CD4-positive, alpha-beta T cell treated with Interleukin-12 subunit alpha and Interleukin-12 subunit beta, for 1 hour (primary cell): ENCODE measurements at places on chromosomes 12 and 14.

GRCh38 chr12:112025808-112026375 lies 12.7 kb downstream of the ERP29 start:
- no peak for DNase-seq

DNA sequence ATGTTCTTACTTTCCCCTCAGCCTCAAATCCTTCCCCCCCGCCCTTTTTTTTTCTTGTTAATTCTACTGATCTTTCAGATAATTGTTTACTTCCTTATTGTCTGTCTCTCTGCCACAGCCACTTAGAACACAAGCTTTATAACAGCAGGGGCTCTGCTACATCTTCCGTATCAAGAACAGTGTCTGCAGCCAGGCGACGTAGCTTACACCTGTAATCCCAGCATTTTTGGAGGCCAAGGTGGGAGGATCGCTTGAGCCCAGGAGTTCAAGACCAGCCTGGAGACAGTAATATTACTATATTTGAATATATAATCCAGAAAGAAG lies 5.4 kb downstream of the SOS2 start:
- DNase-seq, result no peak

DNA sequence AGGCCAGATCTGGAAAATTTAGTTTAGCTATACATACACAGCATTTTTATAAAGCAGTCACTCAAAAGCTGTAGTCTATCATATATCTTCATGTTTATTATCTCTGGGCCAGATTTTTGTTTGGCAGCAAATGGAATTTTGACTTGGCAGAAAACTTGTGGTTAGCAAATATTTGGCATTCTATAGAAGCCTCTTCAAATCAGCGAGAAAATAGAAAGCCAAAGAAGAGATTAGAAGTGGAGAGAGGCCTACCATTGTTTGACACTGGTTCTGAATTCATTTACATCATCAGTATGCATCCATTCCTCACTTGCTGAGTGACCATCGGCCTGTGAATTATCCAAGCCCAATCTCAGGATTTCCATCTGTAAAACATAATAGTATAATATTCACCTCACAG lies 1077.6 kb downstream of the GALC start:
- DNase-seq, result no peak

DNA sequence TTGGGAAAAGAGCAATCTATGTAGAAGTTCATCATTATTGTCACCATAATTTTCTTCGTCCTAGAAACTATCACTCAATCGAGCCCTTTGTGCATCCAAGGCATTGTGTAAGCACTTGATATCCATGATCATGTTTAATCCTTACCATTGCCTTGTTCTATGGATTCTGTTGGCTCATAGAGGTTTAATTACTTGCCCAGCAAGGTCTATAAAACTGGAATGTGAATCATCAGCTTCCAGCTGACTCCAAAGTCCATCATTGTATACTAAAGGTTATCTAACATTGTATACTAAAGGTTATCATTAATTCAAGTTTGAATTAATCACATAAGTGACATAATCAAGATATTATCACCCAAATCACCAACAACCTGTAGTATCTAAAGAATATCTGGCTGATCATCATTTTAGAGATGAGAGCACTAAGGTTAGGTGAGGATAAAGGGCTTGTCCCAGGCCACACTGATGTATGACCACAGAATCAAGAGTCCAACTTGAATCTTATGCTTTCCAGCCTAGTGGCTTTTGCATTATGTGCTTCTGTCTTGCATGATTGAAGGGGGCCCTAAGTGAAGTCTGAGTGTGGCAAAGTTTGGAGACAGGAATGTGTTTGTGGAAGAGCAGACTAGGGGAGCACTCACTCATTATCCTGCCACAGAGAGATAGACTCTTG lies 188.1 kb downstream of the ANO4 start:
- DNase-seq, result no peak

- DNase-seq, result no peak
These were observed 45.2 kb downstream of the GRIP1 start for GRCh38 chr12:66633676-66634075.

DNA sequence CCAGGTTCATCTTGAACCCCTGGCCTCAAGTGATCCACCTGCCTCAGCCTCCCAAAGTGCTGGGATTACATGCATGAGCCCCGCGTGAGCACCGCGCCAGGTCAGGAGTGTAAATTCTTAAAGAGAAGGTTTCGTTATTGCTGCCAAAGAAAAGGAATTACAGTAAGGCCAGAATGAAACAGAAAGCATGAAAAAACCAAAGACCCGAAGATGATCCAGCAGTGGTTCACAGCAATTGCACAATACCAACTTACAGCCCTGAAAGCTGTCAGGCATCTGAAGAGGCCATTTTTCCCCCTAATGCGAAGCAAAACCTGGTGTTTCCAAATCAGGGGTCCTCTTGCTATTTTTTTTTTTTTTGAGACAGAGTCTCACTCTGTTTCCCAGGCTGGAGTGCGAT lies 10.3 kb downstream of the RBM23 start:
- DNase-seq, result no peak

DNA sequence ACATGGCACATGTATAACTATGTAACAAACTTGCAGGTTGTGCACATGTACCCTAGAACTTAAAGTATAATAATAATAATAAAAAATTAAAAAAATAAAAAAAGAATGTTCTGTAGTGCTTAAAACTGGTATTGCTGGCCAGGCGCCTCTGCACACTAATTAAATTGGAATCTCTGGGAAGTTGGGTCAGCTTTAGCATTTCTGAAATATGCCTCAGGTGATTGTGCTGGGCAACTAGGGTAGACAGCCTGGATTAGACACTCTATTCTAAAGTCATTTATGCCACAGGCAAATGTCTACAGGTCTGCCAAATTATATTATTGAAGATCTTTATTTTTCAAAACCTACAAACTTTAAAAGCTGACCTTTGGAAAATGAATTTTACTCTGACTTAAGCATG lies 55.3 kb downstream of the PPM1H start:
- DNase-seq, result no peak

GRCh38 chr14:51028851-51029754 lies 65.8 kb downstream of the TRIM9 start:
- DNase-seq, result no peak

GRCh38 chr12:42284157-42284556 lies 41.7 kb downstream of the ZCRB1 start:
- DNase-seq, result no peak

DNA sequence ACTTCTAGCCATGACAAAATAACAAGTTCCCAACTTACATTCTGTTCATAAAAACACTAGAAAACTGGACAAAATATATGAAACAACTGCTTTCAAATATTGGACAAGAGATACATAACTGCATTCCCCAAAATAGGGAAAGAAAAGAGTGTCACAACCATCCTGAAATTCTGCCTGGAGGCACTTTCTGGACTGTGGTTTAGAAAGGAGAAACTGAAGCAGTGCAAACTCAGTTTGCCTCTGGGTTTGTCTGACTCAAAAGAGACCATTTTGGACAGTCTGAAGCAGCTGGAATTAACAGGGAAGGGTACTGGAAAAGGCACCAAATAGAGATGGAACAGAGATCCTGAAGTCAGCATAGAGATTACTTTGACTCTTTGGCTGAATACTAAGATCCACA lies 11.3 kb upstream of the SYT1 start:
- no peak for DNase-seq

DNA sequence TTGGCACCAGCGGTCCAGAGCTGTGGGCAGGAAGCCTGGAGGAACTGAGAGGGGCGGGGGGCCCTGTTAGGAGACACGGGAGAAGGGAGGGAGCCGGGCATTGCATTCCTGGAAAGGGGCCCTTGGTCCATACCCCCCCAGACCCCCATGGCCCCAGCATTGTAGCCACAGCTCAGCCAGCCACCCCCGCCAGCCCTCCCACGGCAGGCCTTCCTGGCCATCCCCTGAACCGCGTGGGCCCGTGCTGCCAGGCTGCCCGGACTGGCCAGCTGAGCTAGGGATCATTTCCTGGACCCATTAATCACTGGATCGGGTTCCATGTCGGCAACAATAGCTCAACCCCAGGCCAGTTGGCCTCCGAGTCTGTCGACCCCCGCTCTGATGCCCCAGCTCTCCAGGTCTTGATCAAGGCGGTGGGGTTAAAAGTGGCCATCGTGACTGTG lies 39.8 kb upstream of the DIO3 start:
- no peak for DNase-seq

GRCh38 chr12:26247873-26248272 lies 52.5 kb downstream of the SSPN start:
- no peak for DNase-seq

DNA sequence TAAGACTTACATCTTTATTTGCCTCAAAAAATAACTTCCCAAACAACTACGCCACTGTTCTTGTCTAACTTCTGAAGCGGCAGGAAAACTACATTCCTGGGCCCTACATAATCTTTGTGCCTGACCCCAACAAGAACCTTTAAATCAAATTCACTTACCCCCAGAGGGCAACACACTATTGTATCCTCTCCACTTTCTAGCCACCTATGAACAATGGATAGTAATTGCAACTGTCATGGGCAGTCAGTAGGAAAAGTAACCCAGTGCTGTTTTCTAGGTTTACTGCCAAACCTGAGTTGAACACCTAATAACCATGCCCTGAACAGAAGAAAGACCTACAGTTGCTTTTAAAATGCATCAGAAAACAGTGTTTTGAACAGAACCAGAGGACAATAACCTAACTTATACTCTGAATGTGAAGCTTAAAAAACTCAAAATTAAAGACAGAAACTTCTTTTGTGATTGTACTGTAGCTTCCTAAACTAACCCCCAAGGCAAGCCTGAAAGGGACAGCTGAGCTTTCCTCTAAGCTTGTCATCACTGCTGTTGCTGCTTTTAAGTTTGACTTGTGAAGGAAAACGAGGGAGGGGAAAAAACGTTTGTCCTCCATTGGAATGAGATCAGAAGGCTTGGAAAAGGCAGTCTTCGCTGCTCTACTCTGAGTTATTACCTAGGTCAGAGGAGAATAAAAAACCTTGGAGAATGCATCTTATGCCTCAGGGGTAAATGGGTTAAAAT lies 195.7 kb downstream of the SOX5 start:
- no peak for DNase-seq

- DNase-seq, result no peak
These were observed 2.2 kb downstream of the SERPINA9 start for GRCh38 chr14:94473666-94474410.

GRCh38 chr14:31291210-31291609 lies 83.6 kb upstream of the HECTD1 start:
- DNase-seq, result no peak

GRCh38 chr14:55277972-55278740 lies 6.9 kb downstream of the FBXO34 start:
- DNase-seq, result no peak

GRCh38 chr14:74619672-74620131 lies 7.7 kb upstream of the LTBP2 start:
- DNase-seq, result no peak

GRCh38 chr12:20599757-20600156 lies 95.4 kb upstream of the SLCO1C1 start:
- DNase-seq, result no peak

GRCh38 chr14:104383996-104384775 lies 195.4 kb upstream of the C14orf180 start:
- no peak for DNase-seq

DNA sequence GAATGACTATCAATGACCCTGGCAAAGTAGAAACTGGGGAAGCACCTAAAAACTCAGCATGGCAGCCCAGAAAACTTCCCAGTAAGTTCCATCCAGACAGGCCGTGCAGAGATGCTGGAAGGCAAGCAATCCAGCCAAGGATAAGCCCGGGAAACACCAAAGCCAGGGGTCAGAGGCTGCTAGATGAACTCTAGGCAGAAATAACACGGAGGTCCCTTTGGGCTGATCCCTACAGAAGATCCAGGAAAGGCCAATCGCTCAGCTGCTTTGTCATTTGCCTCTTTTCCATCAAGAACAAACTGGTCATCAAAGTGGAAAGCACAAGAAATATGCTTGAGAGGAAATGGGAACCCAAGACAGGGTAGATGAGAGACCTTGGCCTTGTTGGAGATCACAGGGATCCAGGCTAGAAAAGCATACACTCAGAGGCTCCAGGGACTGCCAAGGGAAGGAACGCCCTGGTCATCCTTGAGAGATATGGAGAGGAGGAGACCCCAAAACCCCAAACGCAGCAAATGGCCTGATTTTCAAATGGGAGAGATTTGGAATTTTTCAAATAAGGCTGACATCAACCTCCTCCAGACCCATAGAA lies 6.5 kb downstream of the KRT79 start:
- DNase-seq, result no peak

DNA sequence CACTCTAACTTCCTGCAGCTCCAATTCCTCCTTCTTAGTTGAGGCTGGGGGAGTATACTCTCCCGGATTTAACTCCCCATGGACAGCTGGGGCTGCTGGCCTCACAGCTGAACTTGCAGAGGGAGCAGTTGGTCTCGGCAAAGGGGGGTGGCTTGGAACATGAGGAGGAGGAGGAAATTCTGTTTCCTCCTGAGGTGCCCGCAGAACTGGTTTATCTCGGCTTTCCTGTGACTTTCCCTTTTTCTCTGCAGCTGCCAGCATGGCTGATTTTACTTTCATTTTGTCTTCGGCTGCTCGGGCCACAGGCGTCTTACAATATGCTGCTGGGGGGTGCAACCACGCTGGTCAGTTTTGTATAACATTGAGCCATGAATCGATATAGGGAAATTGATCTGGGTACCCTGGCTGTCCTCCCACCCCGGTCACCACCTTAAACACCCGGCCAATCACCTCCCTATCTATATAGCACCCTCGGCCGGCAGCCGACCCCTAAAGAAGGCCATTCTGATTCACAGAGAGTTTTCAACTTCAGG lies 1317.6 kb downstream of the TMEM121 start:
- DNase-seq, result peak; percentile 38

DNA sequence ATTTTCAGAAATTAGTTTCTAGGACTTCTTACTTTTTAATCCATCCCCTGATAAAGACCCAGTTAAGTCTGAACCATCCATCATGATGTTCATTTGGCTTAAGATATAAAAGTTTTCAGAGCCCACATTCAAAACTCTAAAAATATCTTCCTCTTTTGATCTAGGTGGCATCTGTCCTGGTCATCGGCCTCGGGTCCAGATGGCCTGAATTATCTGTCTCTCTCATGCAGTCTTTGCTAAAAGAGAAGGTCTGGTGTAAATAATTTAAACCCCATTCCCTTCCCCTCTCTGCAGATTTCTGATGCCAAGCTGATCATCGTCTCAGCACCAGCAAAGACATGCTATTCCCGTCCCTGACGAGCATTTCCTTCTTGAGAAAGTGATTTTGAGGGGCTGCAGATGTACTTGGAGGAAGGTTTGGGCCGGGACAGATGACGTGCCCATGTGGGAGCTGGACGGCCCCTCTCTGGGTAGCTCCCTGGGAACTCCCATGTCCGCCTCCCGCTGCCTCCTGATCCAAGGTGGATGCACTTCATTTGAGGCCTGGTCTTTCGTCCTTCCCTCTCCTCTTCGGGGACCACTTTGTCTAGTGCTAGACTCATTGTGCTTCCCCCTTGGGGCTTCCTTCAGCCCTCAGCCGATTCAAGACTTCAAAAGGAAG lies 173.0 kb upstream of the PRMT8 start:
- no peak for DNase-seq

- no peak for DNase-seq
These were observed 2.2 kb upstream of the KLRG1 start for GRCh38 chr12:8987163-8987562.

GRCh38 chr12:100574187-100575074 lies 947 bp downstream of the GAS2L3 start:
- DNase-seq, result no peak

- peak; percentile 16 for DNase-seq
These were observed 13.9 kb upstream of the NUDT4 start for GRCh38 chr12:93363841-93364297.

GRCh38 chr12:57719777-57720605 lies 18.6 kb downstream of the AGAP2 start:
- DNase-seq, result no peak

GRCh38 chr14:92607702-92608429 lies 94.3 kb downstream of the RIN3 start:
- DNase-seq, result no peak
